Effector memory CD8-positive, alpha-beta T cell (primary cell): ENCODE measurements at places on chromosomes 6 and 20.
A peak's percentile ranks its signal among the peaks of the same experiment; 100 is the strongest.

GRCh38 chr6:132361101-132361500 is 40.2 kb downstream of the MOXD1 start:
- DNase-seq = no peak

DNA sequence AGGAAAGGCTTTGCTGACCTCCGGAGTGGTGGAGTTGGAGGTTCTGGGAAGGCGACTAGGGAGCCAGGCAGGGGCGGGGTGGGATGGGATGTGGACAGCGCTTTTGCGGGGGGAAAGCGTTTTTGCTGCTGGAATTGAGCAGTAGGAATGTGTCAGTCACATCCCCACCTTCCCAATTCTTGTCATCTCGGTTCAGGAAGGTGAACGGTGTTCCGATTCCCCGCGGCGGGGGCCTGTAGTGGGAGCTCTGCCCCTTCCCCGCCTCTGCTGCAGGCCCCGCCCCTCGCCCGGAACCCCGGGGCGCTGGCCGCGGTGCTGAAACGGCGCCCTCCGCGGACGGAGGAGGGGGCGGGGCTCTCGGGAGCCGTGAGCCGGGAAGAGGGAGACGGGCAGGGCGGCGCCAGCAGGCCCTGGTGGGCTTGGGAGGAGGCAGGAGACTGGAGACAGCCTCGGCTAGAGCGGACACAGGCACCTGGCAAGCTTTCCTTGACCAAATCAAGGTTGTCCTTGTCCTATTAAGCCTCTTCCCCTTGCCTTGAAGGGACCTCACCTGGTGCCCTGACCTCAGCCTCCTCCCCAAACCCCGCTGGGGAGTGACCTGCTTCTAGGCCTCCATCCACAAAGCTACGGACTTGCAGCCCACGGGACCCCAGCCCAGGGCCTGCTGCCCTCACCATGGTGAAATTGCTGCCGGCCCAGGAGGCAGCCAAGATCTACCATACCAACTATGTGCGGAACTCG is at the start of gene LHFPL5:
Gene LHFPL5, plus strand, starts transcription at position 357 of the 741 bp plus-strand sequence. Its CDS starts 319 bp downstream, at position 676.
- DNase-seq = peak; percentile 32

DNA sequence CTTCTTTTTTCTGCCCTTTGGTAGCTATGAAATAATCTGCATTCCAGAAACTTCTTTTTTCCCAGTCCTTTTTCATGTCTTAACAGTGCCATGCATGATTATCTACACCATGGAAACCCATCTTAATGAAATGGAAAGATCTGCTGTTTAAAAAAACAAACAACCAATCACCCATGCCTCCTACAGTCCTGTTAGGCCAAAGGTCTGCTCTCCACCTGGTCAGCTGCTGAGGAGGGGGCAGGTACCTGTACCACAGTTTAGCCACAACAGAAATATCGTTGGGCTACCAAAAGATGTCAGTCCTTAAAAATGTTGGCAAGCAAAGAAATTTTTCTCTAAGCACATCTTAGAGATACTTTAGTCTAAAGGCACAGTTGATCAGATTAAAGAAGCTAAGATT is 112.6 kb downstream of the SLC16A10 start:
- no peak for DNase-seq

DNA sequence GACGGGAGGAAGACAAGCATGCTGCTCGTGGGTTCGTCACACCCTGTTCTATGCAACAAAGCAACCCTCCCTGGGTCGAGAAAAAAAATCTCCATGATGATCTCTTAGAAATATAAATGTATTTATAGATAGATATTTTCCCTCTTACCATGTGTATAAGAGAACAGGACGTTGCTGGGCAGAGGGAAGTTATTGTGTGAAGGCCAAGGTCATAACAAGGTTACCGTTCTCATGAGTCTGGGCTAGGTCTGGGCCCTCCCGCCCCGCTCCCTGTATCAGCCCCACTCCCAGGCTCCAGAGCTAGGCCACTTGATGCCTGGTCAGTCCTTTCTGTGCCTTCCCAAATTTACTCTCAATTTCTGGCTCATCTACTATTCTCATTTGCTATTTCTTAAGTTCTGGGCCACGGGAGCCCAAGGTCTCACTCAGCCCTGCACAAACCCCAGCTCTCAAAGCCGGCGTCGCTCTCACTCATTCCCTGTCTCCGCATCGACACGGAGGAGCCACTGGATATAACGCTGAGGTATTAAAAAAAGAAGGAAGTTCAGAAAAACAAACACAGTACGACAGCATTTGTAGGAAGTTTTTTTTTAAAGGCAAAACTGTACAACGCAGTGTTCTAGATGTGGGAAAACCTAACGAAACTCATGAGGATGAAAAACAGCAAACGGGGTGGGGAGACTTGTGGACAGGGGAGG is 96.8 kb downstream of the PSMG4 start:
- DNase-seq = no peak

GRCh38 chr6:137099689-137100403 is 55.1 kb upstream of the IL20RA start:
- no peak for DNase-seq
